MG63 (cell line): ENCODE measurements at places on chromosomes 12 and 14. TPM values are rescaled to one million over a fixed set of nuclear protein-coding genes. Genes with fewer than 3 reads are reported as not detected.

Gene FAM90A1
- total RNA-seq: 0.07 and 0.43 TPM in 2 replicates

Gene C12orf42
- not detected in 2 replicates for total RNA-seq

GRCh38 chr12:39605501-39605900 lies 14.1 kb downstream of the ABCD2 start:
- no peak for DNase-seq

DNA sequence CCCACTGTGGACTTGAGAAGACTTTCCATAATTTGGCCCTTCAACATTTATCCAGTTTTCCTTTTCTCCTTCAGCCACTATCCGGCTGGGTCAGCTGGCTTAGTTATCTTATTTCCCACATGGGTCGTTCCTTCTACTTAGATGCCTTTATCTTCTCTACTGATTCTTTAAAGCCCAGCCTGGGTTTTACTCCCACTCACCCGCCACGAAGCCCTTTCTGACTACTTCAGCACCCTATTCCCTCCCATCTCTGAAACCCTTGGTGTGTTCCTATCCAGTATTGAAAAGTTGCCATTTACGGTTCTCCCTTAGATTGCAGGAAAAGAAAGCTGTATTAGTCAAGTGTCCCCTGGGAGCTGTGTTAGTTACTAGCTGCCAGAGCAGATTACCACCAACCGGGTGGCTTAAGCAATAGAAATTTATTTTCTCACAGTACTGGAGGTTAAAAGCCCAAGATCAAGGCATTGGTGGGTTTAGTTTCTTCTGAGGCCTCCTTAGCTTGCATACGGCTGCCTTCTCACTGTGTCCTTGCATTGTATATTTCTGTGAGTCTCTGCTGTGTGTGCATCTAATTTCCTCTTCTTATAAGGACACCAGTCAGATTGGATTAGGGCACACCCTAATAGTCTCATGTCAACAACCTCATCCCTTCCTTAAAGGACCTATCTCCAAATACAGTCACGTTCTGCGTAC lies 105.5 kb downstream of the GPATCH2L start:
- DNase-seq: no peak

DNA sequence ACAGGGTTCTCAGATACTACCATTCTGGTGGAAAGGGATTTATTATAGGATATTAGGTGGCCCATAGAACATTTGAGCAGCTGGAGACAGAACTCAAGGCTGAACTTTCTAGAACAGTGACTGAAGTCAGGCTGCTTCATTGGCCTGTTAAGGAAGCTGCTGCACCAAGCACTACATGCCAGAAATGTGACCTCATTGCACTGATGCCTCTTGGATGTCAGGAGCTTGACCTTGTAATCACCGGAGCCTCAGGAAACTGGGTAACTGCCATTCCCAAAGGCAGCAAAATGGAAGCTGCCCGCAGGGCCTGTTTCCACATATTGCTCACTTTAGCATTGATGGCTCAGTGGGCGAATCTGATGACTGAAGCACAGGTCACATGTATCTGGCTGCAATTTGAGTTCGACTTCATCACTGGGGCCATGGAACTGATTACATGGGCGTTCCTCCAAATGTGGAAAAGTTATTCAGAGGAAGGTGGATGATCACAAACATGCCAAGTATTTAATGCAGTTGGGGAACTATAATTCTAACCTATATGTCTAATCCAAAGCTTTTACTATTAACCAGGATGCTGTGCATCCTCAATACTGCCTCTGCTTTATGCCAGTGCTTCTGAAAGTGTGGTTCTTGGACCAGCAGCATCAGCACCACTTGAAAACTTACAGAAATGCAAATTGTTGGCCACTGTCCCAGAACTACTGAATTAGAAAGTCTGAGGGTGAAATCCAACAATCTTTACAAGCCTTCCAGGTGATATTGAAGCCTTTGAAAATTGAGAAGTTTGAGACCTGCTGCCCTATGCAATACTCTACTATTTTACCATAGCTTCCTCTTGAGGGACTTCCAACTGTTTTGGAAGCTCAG lies 337.2 kb upstream of the NAV3 start:
- peak; percentile 23 for DNase-seq

GRCh38 chr12:87509237-87509820 lies 519.9 kb downstream of the C12orf50 start:
- no peak for DNase-seq

DNA sequence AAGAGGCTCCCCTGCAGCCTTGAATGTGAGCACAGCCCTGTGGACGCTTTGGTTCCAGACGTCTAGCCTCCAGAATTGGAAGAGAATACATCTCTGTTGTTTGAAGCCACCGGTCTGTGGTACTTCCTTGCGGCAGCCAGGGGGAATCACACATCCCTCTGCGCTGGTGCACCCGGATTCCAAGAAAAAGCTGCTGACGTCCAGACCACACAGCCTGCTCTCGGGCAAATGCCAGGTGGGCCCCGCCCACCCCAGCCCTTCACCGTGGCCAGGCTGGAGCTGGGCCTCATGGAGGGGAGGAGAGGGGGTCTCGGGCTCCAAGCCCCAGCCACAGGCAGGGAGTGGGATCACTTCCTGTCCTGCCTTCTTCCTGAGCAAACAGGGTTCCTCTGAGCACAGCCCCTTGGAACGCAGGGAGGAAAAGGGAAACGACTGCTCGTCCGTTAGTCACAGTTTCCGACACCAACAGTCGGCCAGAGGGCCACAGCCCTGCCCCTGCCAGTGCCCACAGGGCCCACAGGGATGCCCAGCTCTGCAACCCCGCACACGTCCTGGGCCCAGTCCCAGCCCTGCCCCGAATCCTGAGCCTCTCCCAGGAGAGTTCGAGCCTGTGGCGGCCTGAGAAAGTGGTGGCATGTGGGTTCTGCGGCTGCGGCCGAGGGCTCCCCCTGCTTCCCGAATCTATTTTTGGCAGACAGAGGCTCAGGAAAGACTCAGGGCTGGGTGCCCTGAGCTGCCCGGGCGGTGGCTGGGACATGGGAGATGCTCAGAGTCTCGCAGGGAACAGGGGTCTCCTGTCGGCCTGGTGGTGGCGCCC lies 85.3 kb downstream of the RFLNA start:
- peak; percentile 67 for DNase-seq
